ENCODE measurements at places on chromosomes 16 and 17.

GRCh38 chr17:21387616-21388015 is 11.5 kb downstream of the KCNJ12 start:
- no peak for DNase-seq

DNA sequence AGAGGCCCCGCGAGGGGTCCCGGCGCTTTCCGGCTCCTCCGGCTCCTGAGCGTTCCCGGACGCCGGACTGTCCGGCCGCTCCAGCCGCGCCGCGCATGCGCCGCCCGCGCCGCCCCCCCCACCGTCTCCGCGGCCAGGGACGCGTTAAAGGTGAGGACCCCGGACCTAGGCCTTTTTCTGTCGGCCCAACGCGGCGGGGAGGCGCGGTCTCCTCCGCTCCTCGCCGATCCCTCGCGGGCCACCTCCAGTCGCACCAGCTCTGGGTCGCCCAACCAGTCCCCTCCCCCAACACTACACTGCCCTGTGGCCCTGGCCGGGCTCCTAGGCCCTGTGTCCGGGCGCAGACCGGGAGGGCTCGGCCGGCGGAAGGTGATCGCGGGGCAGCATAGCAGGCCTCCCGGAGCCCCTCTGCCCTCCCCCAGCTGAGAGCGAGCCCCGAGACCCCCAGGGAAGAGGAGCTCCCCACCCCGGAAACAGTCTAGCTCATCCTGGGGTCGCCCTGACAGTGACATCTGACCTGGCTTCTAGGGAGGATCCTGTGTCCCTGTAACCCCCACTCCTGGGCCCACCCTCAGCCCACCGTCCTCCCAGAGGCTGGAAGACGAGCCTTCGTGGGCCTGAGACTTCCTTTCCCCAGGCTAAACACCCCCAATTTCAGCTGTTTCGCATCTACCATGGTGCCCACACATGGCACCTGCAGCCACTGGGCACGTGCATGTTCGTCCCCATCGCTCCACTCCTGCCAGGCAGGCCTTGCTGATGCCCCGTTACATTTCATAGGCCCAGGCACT is 14.7 kb upstream of the BCAR1 start:
- no peak for DNase-seq

DNA sequence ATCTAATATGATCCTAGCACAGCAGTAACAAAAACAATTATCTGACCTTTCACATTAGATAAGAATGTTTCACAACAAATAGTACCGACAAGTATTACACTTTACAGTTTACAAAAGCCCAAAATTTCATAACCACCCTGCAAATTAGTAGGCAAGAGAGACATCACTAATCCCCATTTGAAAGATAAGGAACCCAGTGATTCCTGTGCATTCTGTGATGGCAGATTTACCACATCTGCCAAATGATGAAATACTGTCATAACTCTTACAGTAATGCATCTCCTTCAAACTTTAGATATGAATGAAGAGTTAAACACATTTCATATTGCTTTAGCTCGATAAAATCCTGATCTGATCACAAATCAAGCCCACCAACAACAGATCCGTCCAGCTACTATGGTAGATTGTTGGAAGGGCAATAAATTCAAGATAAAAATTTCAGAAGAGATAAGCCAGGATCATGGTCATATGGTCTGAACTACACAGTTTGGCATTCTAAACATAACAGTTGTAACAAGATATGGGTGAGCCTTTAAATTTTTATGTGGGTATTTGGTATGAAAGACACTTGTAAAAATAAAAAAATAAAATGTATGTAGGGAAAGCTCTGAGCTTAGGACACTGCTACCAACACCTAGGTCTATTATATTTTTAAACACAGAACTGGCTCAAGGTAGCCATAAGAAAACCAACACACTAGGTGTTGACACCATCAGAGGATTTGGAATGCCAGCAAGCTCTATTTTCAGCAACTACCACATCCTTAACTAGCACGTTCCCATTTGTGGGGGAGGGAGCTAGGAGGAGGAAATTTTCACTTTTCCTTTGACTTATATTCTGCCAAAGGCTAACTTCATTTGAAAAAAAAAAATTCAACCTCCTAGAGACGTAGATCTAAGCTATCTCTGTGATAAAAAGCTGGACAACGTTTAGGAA is 9.3 kb downstream of the YWHAE start:
- no peak for DNase-seq

GRCh38 chr16:57480754-57481230 is 5.5 kb downstream of the DOK4 start:
- no peak for DNase-seq

GRCh38 chr17:73194514-73195222 is 1.8 kb downstream of the COG1 start:
- no peak for DNase-seq

DNA sequence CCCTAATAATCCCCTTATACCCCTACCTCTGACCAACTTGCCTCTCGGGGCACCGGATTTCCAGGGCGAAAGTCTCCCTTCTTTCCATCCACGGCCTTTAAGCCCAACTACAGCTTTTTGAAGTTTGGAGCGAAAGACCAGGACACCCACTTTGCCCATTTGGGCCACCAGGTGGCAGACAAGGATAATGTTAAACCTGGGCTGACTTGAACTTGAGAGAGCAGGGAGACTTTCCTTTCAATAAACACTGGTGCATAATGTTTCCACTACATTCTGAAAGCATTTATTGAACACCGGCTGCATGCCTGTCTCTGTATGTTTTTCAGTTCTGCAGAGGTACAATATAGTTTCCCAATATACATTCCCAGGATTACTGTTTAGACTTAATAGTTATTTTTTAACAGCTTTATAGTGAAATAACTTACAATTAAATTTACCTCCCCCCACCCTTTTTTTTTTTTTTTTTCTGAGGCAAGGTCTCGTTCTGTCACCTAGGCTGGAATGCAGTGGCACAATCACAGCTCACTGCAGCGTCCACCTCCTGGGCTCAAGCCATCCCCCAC is 6.9 kb upstream of the CES3 start:
- peak; percentile 77 for DNase-seq

- DNase-seq, result no peak
These were observed 80.1 kb downstream of the SOCS1 start for GRCh38 chr16:11175787-11176341.

- DNase-seq, result no peak
These were observed 82.4 kb downstream of the GSG1L start for GRCh38 chr16:27980919-27981700.

- DNase-seq, result no peak
These were observed 3.8 kb upstream of the TLCD2 start for GRCh38 chr17:1713878-1714426.

GRCh38 chr17:17114592-17115225 is 72.5 kb downstream of the MPRIP start:
- no peak for DNase-seq

GRCh38 chr16:680967-681745 is 946 bp downstream of the STUB1 start:
- no peak for DNase-seq

GRCh38 chr17:15941781-15942180 is 3.1 kb upstream of the ADORA2B start:
- no peak for DNase-seq
